Frontal cortex (tissue), 4 donors: ENCODE measurements at places on chromosomes 4 and X.

GRCh38 chrX:72080150-72080549, 51.6 kb downstream of the RTL5 start:
- DNase-seq = no peak

GRCh38 chr4:35653451-35653850, 590.9 kb downstream of the ARAP2 start:
- no peak for DNase-seq

DNA sequence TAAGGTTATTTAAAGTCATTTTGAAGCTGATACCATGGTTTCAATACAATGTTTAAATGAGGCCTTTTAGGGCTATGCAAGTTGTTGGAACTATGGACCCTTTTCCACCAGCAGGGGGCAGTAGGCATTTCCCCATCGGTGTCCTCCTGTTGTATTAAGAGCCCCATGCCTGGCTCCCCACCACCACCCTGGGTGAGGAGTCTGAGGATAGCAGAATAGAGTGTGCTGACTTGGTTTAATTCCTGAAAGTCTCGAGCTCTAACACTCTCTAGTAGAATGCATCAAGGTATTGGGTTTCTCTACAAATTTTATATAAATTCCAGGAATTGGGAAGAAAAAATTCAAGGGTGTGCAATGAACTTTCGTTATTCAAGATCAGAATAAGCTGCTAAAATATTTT, 234.8 kb upstream of the JADE1 start:
- DNase-seq = peak; percentile 32

GRCh38 chrX:13968198-13968597, 61.5 kb downstream of the GEMIN8 start:
- no peak for DNase-seq

GRCh38 chr4:14125375-14126129, 498.0 kb upstream of the BOD1L1 start:
- DNase-seq = no peak

GRCh38 chr4:98700656-98701055, 42.2 kb upstream of the TSPAN5 start:
- no peak for DNase-seq

DNA sequence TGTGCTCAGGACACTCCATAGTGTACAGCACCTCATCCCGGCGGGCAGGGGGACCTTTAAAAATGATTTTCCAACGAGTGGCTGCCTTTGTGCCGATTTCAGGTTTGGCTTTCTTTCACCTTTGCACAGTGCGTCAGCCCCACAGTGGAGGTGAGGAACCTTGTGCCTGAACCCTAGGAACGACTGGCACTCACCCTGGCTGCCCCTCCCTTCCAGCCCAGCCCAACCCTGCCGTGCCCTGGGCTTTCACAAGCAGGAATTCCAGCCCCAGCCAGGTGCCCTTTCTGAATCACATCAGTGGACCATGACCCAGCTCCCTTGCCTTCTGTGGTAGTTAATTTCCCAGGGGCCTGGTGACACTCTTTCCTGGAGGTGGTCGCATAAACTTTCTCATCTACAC, 1.3 kb downstream of the TMEM164 start:
- DNase-seq = no peak

GRCh38 chrX:2484721-2485648, 15.8 kb downstream of the DHRSX start:
- peak; percentile 35 for DNase-seq

GRCh38 chr4:108264693-108265092, 96.0 kb upstream of the LEF1 start:
- no peak for DNase-seq

DNA sequence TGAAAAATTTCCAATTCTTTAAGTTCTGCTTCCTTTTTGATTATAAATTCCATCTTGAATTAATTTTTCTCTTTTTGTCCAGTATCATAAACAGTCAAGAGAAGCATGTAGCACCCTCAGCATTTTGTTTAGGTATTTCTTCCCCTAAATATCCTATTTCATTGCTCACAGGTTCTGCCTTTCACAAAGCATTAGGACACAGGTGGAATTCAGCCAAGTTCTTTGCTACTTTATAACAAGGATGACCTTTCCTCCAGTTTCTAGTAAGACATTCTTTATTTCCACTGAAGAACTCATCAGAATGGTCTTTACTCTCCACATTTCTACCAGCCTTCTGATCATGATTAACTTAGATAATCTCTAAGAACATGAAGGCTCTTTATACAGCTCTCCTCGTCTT, 7.4 kb downstream of the SLC9B1 start:
- DNase-seq = no peak

DNA sequence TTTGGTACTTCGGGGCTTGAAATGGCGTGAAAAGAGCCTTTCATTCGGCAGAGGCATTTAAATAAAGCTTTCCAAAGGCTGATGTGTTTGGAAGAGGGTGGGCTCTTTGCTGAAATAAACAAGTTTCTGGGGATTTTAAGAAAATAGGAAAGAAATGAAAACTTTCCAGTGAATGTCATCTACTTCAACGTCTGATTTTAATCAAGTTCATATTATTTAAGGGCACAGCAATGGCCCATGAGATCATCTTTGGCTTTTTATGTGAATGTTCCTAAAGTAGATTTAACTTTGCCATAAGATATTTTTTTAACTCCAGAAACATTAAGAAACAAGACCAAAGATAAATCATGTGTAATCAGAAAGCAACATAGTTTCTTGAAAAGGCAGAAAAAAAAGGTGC, 69.8 kb upstream of the TTC29 start:
- DNase-seq = no peak

GRCh38 chrX:9357518-9358114, 107.2 kb upstream of the TBL1X start:
- DNase-seq = no peak

DNA sequence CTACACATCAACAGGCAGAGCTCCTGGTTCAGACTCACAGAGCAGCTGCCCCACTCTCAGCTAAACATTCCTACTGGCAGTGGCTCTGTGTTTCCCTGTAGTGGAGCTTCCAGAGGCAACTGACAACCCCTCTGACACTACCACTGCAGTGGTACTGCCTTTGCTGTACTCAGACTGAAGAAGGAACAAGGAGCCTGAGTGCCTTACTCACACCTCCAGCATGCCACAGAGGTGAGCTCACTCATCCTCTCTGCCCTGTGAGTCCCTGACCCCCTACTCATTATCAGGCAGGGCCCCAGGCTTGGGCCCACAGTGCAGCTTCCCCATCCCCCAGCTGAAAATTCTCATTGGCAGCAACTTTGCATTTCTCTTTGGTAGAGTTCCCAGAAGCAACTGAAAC, 240.5 kb upstream of the POF1B start:
- DNase-seq = no peak

DNA sequence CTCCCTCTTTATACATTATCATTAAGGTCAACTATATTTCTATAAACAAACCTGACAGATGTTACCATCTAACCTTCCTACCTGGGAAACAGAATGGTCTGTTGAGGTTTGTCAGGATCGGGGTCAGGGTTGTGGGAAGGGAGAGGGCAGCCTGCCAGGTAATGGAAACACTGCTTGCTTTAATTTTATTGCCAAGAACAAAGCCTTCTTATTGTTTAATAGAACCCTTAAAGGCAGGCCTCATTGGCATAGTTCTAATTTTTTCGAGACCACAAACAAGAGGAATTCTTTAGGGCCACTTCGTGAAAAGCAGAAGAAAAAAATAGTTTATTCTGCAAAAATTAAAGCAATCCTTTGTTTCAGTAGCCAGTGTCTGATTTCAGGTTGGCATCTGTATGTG, 113.2 kb downstream of the MID1 start:
- no peak for DNase-seq

DNA sequence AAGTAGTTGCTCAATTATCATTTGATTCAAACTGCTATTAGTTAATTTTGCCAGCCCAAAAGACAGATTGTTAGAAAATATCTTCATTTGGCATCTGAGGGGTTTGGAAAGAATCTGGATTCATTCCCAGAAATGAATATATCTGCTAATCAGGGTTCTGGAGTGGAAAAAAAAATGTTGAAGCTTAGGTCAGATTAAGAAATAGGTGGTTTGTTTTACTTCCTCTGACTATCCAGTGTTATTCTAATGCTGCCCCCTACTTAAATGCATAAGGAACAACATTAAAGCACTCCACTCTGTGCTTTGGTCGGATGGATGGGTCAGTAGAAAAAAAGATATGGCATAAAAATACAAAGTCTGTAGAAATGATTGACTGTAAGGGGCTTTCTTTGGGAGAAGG, 89.0 kb downstream of the LUZP4 start:
- no peak for DNase-seq

DNA sequence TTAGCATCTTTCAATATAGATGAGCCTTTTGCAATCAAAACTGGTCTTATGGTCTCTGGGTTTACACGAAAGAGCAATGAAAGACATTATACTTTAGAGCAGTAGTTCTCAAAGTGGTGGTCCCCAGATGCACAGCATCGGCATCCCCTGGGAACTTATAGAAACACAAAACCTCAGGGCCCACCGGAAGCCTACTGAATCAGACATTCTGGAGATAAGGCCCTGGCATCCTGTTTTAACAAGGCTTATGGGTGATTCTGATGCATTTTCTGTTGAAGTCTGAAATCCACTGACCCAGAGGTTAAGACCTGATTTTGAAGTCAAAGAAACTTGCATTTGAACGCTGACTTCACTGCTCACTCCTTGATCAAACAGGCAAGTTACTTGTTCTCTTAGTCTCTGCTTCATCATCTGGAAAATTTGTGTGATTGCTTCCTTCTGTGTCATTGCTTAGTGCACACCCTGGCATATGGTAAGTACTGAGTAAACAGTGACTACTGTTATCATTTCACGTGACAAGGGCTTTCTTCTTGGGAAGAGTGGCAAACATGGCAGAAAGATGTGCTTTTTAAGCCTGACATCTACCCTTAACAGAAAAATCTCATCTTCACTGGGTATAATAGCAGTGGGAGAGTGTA, 14.5 kb downstream of the CHRNA9 start:
- no peak for DNase-seq

GRCh38 chr4:82692101-82692780, 106.4 kb downstream of the SCD5 start:
- no peak for DNase-seq

DNA sequence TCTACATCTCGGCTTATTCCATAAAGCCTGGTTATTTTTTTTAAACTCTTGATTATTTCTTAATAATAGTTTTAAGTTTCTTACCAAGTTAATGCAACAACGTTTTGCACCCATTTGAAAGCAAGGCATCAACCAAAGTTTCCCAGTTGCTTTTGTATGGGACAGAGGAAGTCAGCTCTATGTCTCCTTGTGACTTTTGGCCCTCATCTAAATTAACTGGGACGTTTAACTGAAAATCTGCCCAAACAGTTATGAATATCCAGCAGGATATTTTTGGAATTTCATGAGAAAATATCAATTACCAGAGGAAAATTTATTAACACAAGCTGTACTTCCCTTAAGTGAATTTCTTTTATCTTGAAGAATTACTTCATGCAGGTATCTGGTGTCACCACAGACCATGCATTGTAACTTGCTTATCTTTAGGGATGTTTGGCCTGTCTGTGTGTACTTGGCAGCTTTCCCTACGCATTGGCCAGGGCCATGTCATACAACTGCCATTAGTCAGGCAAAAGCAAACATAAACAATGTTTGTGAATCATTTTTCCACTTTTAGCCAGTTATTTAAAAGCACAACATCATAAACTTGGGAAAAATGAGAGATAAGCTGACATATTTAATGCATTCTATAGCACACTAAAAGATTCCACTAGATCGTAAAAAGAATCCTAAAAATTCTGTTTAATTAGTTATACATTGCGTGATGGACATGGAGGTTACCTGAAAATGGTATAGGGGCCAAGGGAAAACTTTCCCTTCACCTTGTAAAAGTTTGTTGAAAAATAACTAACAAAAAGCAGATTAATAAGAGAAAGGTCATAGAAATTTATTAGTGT, 101.4 kb upstream of the PDE5A start:
- DNase-seq = no peak

GRCh38 chr4:30716681-30717207, 3.4 kb upstream of the PCDH7 start:
- no peak for DNase-seq

DNA sequence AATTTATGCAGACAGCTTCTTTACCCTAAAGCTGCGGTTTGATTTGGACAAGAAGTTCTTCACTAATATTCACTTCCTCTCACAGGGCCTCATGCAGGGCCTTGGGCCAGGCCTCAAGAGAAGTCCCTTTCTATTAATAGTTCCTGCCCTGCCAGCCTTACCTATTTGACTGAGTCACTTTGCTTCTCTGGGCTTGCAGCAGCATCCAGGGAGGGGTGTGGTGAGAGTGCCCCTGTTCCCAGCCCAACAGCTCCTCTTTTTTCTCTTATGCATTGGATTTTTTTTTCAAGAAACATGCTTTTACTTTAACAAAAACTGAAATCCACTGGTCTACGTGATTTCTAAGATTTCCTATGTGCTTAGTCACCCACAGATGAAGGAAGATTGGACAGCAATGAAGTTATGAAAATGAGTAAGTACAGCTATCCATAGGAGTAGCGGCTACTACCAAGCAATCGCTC, 26.7 kb downstream of the FAM156B start:
- no peak for DNase-seq

DNA sequence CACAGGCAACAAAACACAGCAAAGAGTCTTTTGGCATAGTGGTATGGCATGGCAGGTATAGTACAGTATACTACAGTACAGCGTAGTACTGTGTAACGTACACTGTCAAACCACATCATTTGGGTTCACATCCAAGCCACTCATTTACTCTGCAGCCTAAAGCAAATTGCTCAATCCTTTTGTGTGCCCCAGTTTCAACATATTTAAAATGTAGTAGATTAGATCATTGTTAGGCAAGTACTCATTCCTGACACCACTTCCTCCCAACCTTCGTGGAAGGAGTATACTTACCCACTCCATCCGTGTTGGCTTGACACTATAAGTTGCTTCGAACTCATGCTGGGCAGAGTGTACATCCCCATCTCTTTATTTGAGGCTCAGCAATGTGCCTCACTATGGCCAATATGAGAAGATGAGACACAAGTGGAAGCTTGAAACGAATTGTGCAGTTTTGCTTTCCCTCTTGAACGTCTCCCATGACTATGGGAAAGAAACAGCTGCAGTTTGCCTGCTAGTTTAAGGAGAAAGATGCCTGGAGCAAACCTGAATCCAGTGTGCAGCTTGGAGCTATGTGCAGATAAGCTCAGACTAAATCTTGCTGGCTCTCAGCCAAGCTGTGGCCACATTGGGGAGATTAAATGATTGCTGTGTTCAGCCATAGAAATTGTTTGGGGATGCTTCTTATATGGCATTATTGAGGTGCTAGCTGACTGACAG, 85.7 kb upstream of the TBL1X start:
- no peak for DNase-seq

DNA sequence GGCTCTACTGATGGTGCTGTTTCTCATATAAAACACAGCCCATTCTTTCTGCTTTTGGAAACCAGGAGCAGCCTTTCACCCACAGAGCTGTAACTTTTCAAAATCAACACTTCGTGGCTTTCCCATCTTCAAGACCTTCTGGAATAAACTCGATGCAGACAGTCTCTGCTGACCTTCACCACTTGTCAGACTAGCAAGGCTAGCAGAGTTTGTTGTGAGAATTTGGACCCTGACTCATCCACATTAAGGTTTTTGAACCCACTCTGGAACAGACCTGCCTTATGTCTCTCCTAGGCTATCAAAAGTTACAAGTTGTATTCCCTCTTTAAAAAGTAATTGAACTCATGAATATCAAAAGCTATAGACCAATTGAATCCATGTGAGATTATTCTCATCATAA, 88.6 kb downstream of the MAML3 start:
- no peak for DNase-seq
